GM12865 (cell line): ENCODE measurements at places on chromosomes 4 and X.

DNA sequence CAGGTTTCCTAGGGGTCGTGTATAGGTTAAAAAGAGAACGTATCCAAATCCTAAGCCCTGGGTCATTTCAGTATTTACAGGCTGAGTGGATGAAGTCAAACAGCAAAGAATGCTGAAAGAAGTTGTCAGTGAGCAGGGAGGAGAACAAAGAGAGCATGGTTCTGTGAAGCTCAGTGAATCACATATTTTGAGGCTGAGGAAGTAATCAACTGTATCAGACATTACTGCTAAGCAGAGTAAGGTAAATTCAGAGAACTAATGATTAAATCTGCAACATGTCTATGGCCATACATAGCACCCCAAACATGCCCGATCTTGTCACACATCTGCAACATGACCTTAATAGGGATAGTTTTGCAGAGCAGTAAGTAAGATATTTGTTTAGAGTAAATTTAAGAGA, 1130.3 kb downstream of the RAPGEF2 start:
- DNase-seq: no peak

GRCh38 chrX:12971282-12972003, 3.5 kb upstream of the TMSB4X start:
- DNase-seq: peak; percentile 72

DNA sequence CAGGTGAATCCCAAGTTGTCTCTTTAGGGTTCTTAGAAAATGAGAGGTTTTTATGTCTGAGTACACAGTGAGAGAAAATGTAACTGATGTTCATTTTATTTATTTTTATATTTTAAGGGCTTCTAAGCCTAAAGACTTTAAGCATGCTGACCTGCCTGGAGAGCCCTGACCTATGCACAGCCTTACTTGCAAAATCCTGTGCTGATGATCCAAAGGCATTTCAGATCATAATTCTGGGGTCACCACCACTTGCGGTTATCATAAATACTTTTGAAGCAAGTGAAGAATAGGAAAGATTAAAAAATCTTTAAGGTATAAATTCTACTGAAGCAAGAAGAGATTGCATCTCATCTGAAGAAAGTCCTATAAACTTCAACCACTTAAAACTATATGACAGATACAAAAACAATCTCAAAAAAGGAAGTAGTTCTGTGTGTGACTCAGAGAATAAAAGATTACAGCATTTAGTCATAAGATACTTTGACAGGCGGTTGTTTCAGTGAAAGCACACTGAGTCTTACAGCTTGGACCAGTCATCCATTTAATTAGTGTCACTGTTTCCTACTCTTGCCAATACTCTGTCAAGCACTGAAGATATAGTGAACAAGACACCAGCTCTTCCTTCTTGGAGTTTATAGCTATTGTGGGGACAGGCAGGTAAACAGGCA, 245.2 kb upstream of the DIPK2B start:
- no peak for DNase-seq

DNA sequence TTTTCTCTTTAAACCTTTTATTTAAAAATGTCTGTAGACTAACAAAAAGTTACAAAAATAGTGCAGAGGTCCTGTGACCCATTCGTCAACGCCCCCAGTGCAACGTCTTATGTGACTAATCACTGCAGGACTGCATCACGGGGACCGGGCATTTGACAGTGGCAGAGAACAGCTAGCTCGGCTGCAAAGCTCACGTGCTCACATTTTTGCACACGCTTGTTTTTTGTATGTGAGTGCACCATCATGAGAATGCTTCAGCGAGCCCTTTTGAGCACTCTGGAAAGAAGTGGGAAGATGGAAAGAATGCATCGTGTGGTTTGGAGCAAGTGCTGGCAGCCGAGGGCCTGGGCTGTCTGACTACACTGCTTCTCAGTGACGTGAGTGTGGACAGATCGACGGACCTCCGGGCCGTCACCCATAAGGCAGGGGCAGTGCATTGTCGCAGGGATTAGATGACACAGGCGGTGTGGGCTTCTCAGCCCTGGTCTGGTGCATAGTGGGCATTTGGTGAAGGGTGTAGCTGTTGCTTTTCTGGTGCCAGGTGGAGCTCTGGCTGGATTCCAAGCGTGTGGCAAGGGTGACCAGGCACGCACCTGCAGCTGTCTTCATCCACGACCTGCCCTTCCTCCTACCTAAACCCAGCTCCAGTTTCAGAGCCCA, 17.7 kb downstream of the SPON2 start:
- DNase-seq: no peak

GRCh38 chr4:114782415-114783214, 184.0 kb downstream of the UGT8 start:
- DNase-seq: no peak

- no peak for DNase-seq
These were observed 205.1 kb upstream of the TLL1 start for GRCh38 chr4:165667969-165668368.

- no peak for DNase-seq
These were observed 12.8 kb upstream of the SLC2A9 start for GRCh38 chr4:10034136-10034535.

DNA sequence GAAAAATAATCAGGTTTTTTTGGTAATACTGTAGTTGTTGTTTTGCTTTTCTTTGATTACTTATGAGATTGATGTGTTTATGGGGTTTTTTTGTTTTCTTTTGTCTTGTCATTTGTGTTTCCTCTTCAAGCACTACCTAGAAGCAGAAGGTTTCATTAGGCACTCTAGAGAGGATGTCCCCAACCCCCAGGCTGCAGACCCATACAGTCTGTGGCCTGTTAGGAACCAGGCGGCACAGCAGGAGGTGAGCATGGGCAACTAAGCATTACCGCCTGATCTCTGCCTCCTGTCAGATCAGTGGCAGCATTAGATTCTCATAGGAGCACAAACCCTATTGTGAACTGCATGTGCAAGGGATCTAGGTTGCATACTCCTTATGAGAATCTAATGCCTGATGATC, 22.9 kb upstream of the NOCT start:
- DNase-seq: peak; percentile 17
